Endothelial cell of umbilical vein (primary cell): ENCODE measurements at places on chromosomes 13 and 19.

GRCh38 chr19:50003254-50003788, 21.9 kb downstream of the VRK3 start:
- DNase-seq = no peak

- DNase-seq = no peak
Observed at GRCh38 chr13:55990631-55991030, 1150.1 kb upstream of the PRR20A start.

GRCh38 chr19:8484331-8484894, 18.0 kb downstream of the PRAM1 start:
- no peak for DNase-seq

DNA sequence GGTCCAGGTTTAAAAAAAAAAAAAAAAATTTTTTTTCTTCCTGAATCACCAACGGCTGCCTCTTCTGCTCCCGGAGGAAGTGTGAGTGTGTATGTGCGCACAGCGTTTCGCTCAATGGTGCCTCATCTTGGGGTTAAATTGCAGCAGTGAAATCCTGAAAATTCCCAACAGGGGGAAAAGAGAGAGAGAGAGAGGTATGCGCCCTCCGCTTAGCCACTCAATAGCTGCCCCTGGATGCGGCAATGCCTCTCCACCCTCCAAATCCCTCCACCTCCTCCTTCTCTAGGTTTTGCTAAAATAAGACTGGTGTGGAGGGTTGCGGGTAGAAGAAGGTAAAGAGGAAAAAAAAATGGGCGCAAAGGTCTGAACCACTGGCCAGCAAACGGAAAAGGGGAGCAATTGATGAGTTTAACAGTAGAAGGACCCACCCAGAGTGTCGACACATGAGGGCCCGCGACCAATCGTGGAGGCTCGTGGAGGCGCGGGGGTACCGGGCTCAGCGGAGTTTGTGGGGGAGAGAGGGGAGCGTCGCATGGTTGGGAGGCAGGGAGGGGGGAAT, 853 bp upstream of the CACNA1A start:
- DNase-seq = no peak

- DNase-seq = no peak
Observed at GRCh38 chr13:39073983-39074382, 35.7 kb downstream of the NHLRC3 start.

- DNase-seq = no peak
Observed at GRCh38 chr19:52138278-52138982, 1.3 kb downstream of the ZNF616 start.
